ENCODE measurements at places on chromosomes 7 and 10.

DNA sequence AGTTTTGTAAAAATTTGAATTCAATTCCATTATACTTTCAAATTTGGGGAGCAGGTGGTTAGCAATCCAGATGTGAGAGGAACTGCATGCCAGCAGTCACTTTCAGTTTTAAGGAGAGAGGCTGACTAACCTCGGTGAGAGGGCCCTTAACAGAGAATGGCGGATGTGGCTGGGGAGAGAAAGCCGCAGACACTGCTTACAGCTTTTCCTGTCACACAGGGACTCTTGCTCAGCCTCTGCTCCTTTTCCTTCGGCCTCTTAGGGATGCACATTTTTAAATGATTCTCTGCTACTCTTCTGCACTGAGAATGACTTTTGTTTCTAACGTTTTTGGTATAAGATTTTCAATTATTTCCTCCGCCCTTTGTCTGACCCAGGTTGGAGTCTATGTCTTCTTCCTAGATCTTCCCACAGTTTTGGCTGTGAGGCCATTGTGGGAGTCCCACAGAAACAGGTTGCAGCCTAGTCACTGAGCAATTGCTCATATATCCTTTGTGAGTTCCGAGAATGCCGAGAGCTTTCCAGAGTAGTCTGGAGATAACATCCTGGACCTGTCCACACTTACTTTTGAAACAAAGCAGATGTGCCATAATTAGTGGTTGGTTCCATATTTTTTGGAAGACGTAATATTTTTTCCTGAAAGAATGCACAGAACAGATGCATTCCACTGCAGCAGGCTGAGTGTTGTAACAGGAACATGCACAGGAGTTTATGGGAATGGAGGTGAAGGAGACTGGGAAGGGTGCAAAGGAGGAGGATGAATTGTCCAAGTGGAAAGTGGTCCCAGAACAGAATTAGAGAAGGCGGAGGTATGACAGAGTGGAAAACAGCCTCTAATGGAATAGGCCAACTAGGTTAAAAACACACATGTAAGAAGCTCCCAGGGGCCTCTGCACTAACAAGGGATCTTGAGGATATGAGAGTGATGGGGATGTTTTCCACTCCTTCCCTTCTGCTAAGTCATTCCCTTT is 168.0 kb upstream of the ZNF32 start:
- DNase-seq: no peak

DNA sequence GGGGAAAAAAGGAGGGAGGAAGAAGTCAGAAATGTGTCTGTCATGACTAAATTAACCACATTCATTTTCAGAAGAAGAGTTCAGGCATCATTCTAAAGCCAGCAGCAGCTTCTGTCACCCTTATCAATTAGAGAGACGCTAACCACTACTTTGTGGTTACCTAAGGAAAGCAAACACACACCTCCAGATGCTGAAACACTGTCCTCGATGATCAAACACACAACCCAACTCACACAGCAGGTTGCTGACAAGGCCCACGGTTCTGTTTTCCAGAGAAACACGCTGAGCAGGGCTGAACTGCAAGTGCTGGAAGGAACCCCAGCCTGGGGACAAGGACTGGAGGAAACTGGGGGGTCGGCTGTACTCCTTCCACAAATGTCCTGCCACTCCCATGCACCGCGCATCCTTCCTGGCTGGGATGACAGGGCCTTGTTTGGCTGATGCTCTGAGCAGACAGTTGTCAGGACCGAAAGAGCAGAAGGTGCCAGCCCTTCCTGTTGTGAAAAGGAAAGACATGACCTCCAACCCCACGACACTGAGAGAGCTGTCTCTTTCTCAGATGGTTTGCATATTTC is 36.6 kb downstream of the PRKCQ start:
- DNase-seq: no peak

GRCh38 chr7:149474309-149475120 is 13.7 kb upstream of the ZNF777 start:
- no peak for DNase-seq

GRCh38 chr7:158355456-158356065 is 232.1 kb downstream of the PTPRN2 start:
- peak; percentile 17 for DNase-seq

DNA sequence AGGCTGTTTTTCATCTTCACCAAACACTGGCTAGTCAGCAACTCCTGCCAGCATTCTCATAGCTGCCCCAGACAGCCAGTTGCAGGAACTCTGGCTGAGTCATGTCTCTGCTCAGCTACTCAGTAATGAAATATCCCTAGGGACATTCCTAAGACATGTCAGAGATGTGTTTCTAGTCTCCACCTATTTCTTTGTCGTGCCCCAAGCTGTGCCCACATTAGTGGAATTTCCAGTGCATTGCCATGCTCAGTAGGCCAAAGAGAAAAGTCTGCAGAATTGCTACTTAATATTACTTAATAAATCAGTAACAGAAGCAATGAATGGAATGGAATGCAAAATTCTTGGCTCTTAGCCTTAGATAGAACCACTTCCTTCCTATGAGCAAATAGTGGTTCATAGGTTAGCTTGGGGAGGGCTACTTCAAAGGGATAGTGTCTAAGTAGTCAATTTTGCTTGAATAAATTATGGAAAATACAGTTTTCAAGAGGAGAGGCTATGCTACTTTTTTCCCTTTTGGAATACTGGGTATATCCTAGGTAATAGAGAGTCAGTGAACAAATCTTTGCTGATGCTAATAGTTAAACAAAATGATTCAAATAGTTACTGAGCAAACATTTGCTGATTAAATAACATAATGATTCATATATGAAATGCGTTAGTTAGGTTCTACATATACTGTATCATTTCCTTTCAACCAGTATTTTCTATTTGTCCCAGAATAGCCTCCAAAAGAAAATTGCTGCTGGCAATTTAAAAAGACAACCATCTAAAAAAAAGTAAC is 23.6 kb upstream of the SEMA3C start:
- peak; percentile 77 for DNase-seq
